Progenitor cell of endocrine pancreas (in vitro differentiated cells): ENCODE measurements at places on chromosomes 5 and 9. TPM values are rescaled to one million over a fixed set of nuclear protein-coding genes. Genes with fewer than 3 reads are reported as not detected.

OMD gene
- not detected in 2 replicates for total RNA-seq

ST8SIA4 gene
- 5.5 and 6.8 TPM in 2 replicates for total RNA-seq

CCNI2 gene
- total RNA-seq: 0.36 and 0.49 TPM in 2 replicates

ARSI gene
- total RNA-seq: 0.24 TPM in 1 of 2 replicates, not detected in the other

TSSK1B gene
- total RNA-seq: 0.27 and 0.29 TPM in 2 replicates

FUT7 gene
- not detected in 2 replicates for total RNA-seq

DNA sequence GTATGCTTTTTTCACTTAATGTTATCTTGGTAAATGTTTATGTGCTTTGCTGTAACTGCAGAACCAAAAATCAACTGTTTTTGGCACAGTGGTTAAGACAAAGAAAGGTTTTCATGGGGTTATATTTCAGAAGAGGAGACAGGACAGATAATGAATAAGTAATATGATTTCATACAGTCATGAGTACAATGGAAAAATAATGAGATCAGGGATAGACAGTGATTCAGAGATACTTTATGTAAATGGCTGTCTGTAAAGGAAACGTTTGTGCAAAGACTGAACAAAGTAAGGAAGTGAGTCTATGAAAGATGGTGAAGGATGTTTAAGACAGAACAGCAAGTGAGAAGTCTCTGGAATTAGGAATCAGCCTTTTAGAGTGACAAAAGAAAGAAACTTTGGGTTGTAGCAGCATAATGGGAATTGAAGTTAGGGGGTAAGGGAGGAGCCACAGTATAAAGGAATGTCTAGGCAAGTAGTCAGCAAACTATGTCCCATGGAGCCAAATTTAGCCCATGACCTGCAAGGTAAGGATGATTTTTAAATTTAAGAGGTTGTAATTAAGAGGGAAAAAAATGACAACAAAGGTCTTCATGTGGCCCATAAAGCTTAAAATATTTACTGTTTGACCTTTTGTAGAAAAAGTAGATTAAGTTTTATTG is 55.0 kb downstream of the TNPO1 start:
- H3K36me3 ChIP-seq: peaks cover 20% of the 10 kb centered on the region
- no peaks in the 10 kb centered on the region for H3K4me1 ChIP-seq
- no peak for DNase-seq
- H3K4me3 ChIP-seq: no peak overlapping the region
- no peaks in the 10 kb centered on the region for H3K27me3 ChIP-seq

DNA sequence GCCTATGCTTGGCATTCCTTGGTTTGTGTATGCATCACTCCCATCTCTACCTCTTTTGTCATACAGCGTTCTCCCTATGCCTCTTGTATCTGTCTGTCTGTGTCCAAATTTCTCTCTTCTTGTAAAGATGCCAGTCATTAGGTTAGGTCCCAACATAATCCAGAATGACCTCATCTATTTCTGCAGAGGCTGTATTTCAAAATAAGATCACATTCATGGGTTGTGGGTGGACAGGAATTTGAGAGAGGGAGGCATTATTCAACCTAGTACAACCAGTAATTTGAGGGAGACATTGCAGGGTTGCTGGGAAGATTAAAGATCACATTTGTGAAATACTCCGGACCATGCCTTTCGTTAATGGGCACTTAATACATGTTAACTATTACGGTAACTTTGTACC is 155.0 kb downstream of the MAN2A1 start:
- no peak for DNase-seq
- H3K36me3 ChIP-seq: peaks cover 28% of the 10 kb centered on the region
- H3K27me3 ChIP-seq: no peaks in the 10 kb centered on the region
- H3K27ac ChIP-seq: no peak overlapping the region

DNA sequence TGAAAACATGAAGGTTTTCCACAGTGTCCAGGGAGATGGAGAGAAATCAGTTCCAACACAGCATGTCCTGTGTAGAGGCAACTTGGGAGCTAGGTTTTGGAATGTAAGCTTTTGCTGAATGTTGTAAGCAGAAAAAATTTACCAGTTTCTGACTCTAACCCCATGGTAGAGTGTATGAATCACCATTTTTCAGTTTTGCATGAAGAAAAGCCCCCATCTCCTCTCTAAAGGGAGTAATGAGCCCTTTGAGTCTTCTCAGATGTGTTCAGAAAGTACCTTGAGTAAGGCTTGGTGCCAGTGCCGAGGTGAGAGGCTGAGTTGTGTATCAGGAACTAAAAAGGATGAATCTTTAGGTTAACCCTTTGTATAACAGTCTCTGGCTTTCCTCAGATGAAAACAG is 96.2 kb downstream of the ADRB2 start:
- H3K27me3 ChIP-seq: peaks cover 10% of the 10 kb centered on the region
- no peak for DNase-seq
- H3K4me3 ChIP-seq: no peak overlapping the region
- no peaks in the 10 kb centered on the region for H3K36me3 ChIP-seq
- H3K4me1 ChIP-seq: no peaks in the 10 kb centered on the region
- no peak overlapping the region for H3K27ac ChIP-seq

- H3K27me3 ChIP-seq: no peaks in the 10 kb centered on the region
- H3K4me1 ChIP-seq: peaks cover 33% of the 10 kb centered on the region
- no peak overlapping the region for H3K4me3 ChIP-seq
- no peak for DNase-seq
Observed at GRCh38 chr9:125768803-125769202, 21.6 kb downstream of the PBX3 start.

- H3K27ac ChIP-seq: no peak overlapping the region
- H3K36me3 ChIP-seq: no peaks in the 10 kb centered on the region
- H3K4me3 ChIP-seq: no peak overlapping the region
- DNase-seq: no peak
Observed at GRCh38 chr9:77554586-77555105, 93.5 kb downstream of the GNA14 start.

DNA sequence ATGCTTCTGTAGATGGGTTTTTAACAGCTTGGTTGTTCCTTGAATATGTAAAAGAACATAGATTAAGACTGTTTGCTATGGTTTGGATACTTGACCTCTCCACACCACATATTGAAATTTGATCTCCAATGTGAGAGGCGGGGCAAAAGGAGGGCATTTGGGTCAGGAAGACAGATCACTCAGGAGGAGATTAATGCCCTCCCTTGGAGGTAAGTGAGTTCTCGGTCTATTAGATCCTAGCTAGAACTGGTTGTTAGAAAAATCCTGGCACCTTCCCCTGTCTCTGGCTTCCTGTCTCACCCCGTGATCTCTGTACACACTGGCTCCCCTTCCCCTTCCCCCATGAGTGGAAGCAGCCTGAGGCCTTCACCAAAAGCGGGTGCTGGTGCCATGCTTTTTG is 281.1 kb upstream of the ANKRD55 start:
- peak overlapping the region; percentile 67 for H3K27ac ChIP-seq
- H3K27me3 ChIP-seq: peaks cover 27% of the 10 kb centered on the region
- no peak for DNase-seq
- peaks cover 29% of the 10 kb centered on the region for H3K4me1 ChIP-seq
- no peaks in the 10 kb centered on the region for H3K36me3 ChIP-seq

GRCh38 chr5:171531638-171532037 is 112.2 kb downstream of the FGF18 start:
- no peaks in the 10 kb centered on the region for H3K4me1 ChIP-seq
- no peak for DNase-seq
- no peaks in the 10 kb centered on the region for H3K36me3 ChIP-seq

DNA sequence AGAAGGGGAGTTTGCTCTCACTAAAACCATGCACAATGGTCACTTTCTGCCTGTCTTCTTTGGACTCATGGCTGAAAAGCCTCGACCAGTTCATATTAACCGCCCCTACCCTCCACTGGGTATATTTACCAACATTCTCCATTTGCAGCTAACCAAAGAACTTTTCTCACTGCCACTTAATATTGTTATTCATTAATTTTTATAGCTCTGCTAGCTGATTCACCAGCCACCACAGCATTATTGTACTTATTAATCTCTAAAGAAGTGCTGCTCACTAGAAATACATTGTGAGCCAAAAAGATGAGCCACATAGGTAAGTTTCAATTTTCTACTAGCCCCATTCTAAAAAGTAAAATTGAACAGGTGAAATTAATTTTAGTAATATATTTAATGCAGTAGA is 33.4 kb upstream of the SMIM32 start:
- H3K4me1 ChIP-seq: no peaks in the 10 kb centered on the region
- no peak for DNase-seq
- no peaks in the 10 kb centered on the region for H3K36me3 ChIP-seq

GRCh38 chr9:91312717-91313325 is 48.9 kb downstream of the AUH start:
- no peak for DNase-seq
- H3K4me1 ChIP-seq: no peaks in the 10 kb centered on the region
- no peak overlapping the region for H3K27ac ChIP-seq
- peaks cover 17% of the 10 kb centered on the region for H3K36me3 ChIP-seq
- no peak overlapping the region for H3K4me3 ChIP-seq
- H3K27me3 ChIP-seq: no peaks in the 10 kb centered on the region

GRCh38 chr9:347667-348292 is 133.1 kb downstream of the DOCK8 start:
- H3K36me3 ChIP-seq: no peaks in the 10 kb centered on the region
- H3K27me3 ChIP-seq: peaks cover 11% of the 10 kb centered on the region
- no peak overlapping the region for H3K4me3 ChIP-seq
- no peak overlapping the region for H3K27ac ChIP-seq
- no peak for DNase-seq
- peaks cover 10% of the 10 kb centered on the region for H3K4me1 ChIP-seq

DNA sequence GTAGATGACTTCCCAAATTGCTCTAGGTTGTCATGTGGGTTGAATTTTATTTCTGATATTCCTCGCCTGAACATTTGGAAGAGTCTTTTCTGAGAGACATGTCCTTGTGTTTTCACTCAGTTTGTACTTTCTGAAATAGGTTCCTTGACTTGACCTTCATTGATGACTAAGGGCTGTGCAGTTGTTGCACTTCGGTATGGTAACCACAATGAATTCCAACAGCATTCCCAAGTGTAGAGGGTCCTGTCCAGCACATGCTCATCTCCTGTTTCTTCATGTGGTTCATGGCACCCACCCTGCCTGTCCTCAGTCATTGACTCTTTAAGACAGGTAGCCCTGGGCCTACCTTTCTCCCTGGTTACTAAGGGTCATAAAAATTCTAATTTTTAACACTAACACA is 527.8 kb downstream of the MTRR start:
- H3K4me1 ChIP-seq: peaks cover 8% of the 10 kb centered on the region
- no peaks in the 10 kb centered on the region for H3K36me3 ChIP-seq
- no peak for DNase-seq
- H3K27ac ChIP-seq: no peak overlapping the region
- no peak overlapping the region for H3K4me3 ChIP-seq

DNA sequence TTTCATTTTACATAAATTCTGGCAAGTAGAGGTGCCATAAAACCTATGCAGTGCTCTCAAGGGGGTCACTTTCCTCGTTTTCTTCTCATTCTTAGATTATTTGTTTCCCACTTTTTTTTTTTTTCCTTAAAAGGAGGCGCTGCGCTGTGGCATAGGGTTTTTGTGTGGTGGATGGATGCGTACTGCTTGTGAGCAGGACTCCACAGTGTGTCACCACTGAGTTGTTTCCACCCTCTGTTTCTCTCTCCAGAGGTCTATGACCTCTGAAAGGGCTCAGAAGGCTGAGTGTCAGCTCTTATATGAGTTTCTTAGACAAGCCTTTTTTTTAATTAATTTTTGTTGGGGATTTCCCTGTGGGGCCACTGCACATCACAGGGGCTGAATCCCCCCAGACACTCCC is 13.6 kb upstream of the CLTB start:
- peaks cover 3% of the 10 kb centered on the region for H3K36me3 ChIP-seq
- H3K4me3 ChIP-seq: no peak overlapping the region
- H3K27ac ChIP-seq: no peak overlapping the region
- no peaks in the 10 kb centered on the region for H3K4me1 ChIP-seq

DNA sequence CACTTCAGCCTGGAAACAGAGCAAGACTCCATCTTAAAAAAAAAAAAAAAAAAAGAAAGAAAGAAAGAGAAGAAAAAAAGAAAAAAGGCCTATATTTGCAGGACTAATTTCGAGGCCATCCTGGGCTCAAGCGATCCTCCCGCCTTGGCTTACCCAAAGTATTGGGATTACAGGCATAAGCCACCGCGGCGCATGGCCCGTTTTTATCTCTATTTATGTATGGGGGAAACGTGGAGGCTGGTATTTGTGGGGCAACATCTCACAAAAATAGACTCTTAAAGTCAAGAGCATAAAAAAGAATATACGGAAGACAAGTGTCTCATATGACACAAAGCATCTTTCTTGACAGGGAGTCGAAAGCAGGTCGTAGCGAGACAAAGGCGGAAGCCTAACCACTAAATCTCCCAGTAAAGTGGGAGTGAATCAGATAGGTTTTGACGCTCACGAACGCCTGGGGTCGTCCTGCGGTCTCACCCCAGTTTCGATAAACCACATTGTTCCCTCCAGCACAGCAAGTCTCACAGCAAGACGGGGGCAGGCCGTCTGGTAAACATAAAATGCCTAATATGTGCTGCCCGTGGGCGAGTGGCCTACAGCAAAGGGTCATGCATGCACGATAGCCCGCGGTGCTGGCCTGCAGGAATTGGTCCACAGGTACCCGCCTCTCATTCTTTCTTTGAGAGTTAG is 1.8 kb upstream of the TRIM41 start:
- H3K4me3 ChIP-seq: peak overlapping the region; percentile 98
- peak overlapping the region; percentile 100 for H3K27ac ChIP-seq
- H3K27me3 ChIP-seq: peaks cover 30% of the 10 kb centered on the region
- peaks cover 18% of the 10 kb centered on the region for H3K4me1 ChIP-seq
- peaks cover 7% of the 10 kb centered on the region for H3K36me3 ChIP-seq
- DNase-seq: no peak

DNA sequence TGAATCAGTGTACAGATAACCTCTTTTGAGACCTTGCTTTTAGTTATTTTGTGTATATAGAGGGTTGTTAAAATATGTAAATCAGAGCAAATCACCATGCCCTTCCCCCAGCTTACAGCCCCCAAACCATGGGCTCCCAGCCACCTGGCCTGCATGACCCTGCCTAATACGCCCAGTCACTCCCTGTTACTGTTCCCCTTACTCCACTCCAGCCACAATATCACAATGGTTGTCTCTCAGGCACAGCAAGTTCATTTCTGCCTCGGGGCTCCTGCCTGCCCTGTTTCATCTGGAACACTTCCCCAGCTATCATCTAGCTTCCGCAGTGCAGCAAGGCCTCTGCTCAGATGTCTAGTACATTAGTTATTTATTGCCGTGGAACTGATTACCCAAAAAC is 5.0 kb upstream of the CARD19 start:
- H3K36me3 ChIP-seq: no peaks in the 10 kb centered on the region
- no peak overlapping the region for H3K4me3 ChIP-seq
- no peaks in the 10 kb centered on the region for H3K27me3 ChIP-seq
- H3K4me1 ChIP-seq: peaks cover 25% of the 10 kb centered on the region
- H3K27ac ChIP-seq: no peak overlapping the region
- no peak for DNase-seq

GRCh38 chr5:135112008-135112725 is 78.1 kb upstream of the PITX1 start:
- no peaks in the 10 kb centered on the region for H3K36me3 ChIP-seq
- peaks cover 3% of the 10 kb centered on the region for H3K4me1 ChIP-seq
- no peak overlapping the region for H3K4me3 ChIP-seq
- no peak overlapping the region for H3K27ac ChIP-seq
- no peak for DNase-seq

GRCh38 chr5:74098456-74098855 is 472.5 kb downstream of the ARHGEF28 start:
- H3K4me1 ChIP-seq: no peaks in the 10 kb centered on the region
- H3K4me3 ChIP-seq: no peak overlapping the region
- H3K27me3 ChIP-seq: no peaks in the 10 kb centered on the region
